ENCODE measurements at places on chromosomes 12 and 14.
A peak's percentile ranks its signal among the peaks of the same experiment; 100 is the strongest.

DNA sequence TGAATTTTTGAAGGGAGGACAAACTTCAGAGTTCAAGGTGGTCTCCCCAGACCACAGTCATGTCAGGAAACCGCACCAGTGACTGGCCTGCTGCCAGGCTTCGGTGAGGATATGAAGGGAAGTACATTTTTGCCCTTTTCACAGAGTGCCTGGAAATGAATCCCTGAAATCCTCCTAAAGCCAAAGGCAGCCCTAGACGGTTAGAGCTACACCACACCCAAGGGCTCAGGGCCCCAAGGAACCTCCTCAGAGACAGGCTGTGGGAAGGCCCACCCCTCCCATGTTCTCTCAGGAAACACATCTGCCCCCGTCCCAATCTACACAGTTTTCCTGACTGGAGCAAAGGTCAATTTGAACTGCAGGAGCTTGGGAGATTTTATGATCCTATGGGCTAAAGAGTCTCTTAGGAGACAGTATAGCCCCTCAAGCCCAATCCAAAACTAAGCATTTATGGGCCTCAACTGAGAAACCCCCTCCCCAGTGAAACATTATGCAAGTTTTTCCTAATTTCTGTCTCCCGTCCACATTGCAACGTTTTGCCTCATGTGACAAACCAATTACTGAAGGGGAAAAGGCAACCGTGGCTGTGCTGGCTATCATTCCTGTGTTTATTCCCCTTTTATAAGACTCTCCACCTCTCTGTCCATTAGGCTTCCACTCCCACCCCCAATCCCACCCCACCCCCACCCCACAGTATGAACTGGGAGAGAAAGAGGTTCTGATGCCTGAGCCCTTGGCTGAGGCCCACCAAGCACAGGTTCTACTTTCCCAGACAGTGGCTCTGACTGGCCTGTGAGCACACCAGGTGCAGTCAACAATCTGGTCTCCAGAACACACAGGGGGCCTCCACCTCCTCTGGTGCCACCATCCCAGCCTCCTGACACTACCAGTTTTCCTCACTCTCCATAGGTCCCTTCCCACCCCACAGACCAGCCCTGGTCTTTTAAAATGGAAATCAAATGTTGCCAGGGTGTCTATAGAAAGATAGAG, 9.6 kb upstream of the RNASE1 start:
- DNase-seq: no peak

DNA sequence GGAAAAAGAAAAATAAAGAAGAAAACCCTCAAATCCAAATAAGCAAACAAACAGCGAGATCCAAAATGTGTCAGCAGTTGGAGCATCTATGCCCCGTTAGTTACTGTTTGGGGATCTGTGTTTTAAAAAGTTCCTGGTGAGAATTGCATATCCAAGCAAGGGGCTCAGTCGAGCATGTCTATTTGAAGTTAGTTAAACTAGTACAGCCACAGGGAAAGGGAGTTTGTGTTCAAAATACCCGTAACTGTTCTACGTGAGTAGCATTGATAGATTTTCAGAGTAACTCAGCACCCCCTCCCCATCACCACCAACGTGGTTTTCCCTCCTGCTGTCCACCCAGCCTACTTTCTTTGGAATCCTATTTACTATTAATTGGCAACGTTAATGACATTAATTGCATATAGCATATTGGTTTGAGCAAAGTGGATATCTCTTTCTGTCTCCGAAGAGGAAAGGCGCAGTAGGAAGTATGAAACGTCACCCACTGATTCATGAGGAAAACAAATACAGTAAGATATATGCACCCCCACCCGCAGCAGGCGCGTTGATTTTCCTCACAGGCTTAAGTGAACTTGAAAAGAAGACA, 1.5 kb downstream of the NPAS3 start:
- no peak for DNase-seq

DNA sequence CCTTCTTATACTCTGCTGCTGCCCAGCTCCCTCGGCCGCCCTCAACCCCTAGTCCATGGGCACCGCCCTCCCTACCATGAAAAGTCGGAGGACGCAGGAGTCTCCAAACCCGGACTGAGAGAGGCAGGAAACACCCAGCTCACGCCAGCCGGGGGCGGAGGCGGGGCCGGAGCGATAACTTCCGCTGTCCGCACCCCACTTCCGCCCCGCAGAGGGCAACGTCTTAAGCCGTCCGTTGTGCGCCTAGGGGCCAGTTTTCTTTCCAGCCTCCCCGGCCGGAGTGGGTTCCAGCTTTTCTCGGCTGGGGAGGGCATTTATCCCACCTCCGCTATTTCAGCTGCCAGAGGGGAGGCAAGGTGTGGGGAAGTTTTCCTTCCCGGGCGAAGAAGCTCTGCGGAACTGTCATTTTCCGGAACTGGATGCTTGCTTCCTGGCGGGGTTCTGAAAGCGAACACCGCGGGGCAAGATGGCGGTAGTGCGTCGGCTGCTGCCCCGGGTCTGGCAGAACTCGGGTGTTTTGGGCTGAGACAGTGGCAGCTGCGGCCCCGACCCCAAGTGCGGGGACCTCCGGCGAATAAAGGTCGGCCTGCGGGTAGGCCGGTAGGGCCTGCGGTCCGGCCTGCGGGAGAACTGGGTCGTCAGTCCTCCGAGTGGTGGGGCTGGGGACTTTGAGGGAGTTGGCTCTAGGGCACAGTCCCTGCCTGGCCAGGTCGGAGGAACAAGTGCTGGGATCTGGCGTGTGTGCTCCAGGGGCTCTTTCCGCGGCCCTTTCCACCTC, at the start of the genes KCTD10 and UBE3B:
Gene KCTD10, minus strand, starts transcription at position 116 of the 778 bp plus-strand sequence. Its CDS starts 38 bp downstream, at position 78.
Gene UBE3B, plus strand, starts transcription at position 450 of the 778 bp plus-strand sequence. CDS start 5,918 bp downstream, outside the sequence.
- peak; percentile 57 for DNase-seq

DNA sequence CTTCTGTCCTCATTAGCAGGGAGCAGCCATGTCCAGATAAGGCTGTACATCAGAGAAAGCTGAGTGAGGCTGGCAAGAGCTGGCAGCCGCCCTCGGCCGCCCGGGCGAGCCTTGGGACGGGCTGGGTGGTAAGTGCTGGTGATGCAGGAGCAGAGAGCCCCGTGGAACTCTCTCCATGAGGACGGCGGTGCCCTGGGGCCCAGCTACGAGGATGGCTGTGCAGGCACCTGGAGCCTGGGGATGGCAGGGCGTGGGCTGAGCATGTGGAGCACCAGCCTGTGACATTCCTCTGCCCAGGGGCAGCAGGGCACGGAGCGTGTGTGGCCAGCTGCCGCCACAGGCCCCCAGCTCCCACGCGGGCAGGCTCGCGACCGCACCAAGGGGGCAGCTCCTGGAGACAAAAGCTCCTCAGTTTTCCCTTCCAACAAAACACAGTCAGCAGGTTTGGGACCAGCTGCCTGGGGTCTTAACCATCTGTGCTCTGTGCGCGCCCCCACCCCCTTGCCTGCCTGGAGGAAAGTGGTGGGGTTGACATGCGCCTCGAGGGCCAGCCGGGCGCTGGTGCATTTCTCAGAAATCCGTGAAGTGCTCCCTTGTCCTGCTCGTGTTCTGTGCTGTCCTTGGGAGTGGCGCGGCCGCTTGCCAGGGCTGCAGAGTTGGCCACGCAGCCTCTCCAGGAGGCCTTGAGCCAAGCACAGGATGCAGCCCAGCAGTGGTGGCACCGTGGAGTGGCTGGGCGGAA, 21.4 kb downstream of the PACS2 start:
- DNase-seq: no peak

GRCh38 chr12:101719566-101719965, 19.7 kb downstream of the SYCP3 start:
- no peak for DNase-seq

- no peak for DNase-seq
Measured at GRCh38 chr12:4595881-4596280, 33.9 kb downstream of the DYRK4 start.

DNA sequence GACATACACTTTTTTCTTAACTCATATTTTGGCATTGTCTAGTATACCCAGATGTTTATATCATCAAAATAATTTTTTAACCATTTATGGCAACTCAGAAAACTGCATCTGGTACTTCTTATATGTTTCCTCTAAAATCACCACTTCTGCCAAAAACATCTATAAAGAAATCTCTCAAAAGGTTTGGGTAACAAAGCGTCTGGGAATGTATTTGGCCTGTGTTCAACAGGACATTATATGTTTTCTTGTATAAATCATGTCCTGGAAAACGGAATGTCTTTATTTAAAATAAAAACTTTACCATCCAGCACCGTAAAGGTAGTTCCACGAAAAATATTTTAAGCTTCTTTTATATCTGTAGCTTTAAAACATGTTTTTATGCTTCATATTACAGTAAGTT, 36.1 kb upstream of the FBLN5 start:
- DNase-seq: no peak
